ENCODE measurements at places on chromosomes 12 and 14. TPM values are rescaled to one million over a fixed set of nuclear protein-coding genes. Genes with fewer than 3 reads are reported as not detected.

DNA sequence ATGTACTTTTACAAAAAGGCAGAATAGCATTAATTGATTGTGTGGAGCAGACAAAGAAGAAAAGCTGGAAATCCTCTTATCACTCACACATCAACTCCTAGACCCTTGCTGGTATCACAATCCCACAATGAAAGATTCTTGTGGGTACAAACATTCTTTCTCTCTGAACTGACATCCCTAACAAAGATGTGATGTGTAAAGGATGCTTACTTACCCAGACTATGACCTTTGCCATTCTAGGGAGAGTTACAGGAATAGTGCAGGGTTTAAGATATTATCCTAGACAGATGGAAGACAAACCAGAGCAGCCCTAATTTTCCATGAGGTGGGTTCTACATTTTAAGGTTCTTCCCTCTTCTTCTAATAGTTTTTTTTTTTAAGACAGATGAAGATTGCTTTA, 60.4 kb upstream of the SLC6A15 start:
- no peaks in the 10 kb centered on the region for H3K4me1 ChIP-seq
- no peak overlapping the region for H3K4me3 ChIP-seq
- H3K27me3 ChIP-seq, result no peaks in the 10 kb centered on the region
- no peak overlapping the region for H3K27ac ChIP-seq
- no peaks in the 10 kb centered on the region for H3K36me3 ChIP-seq

DNA sequence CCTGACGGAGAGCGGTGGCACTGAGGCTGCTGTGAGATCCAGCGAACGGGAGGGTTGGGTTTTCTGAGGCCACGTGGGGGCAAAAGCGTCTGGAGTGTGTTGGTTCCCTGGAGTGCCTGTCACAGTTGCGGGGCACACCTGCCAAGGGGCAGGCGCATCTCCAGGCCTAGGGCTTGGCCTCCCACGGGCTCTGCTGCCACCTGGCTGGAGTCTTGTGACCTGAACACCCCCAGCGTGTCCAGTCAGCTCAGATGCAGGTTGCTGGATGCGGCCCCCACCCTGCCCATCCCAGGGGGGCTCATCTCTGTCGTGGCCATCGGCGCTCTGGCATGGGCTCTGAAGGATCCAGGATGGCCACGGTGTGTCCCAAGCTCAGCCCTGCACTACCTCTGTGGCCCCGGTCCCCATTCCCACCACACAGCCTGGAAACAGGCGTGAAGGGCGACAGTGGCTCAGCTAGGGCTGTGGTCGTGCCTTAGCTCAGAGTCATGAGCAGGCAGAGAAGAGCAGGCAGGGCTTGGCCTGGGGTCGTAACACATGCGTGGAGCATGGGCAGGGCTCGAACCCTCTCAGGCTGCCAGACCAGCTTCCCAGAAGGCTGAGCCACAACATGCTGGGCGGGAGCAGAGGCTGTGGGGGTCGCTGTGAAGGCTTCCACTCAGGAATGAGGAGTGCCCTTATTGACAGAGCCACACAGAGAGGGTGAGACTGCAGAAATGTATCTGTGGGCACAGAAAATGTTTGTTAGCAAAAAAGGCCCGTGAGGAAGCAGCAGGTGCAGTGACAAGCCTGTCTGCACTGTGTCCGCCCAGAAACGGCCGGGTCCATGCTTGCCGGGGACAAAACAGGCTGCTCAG, 23.5 kb upstream of the CRIP2 start:
- DNase-seq, result no peak
- H3K4me1 ChIP-seq, result peaks cover 12% of the 10 kb centered on the region
- peaks cover 36% of the 10 kb centered on the region for H3K36me3 ChIP-seq
- H3K27ac ChIP-seq, result no peak overlapping the region
- no peak overlapping the region for H3K4me3 ChIP-seq

GRCh38 chr12:11704089-11704488, 54.6 kb downstream of the ETV6 start:
- no peak for DNase-seq
- H3K4me1 ChIP-seq, result peaks cover 77% of the 10 kb centered on the region
- no peak overlapping the region for H3K4me3 ChIP-seq
- H3K27me3 ChIP-seq, result no peaks in the 10 kb centered on the region

- H3K27me3 ChIP-seq, result no peaks in the 10 kb centered on the region
- DNase-seq, result no peak
- peaks cover 13% of the 10 kb centered on the region for H3K36me3 ChIP-seq
- no peak overlapping the region for H3K27ac ChIP-seq
- H3K4me1 ChIP-seq, result no peaks in the 10 kb centered on the region
- H3K4me3 ChIP-seq, result no peak overlapping the region
These were observed 33.0 kb downstream of the MTHFD1 start for GRCh38 chr14:64421166-64421565.

The SCAF11 gene
- 37.5 TPM for polyA plus RNA-seq
